Type B pancreatic cell (in vitro differentiated cells): ENCODE measurements at places on chromosomes 6 and 20.

DNA sequence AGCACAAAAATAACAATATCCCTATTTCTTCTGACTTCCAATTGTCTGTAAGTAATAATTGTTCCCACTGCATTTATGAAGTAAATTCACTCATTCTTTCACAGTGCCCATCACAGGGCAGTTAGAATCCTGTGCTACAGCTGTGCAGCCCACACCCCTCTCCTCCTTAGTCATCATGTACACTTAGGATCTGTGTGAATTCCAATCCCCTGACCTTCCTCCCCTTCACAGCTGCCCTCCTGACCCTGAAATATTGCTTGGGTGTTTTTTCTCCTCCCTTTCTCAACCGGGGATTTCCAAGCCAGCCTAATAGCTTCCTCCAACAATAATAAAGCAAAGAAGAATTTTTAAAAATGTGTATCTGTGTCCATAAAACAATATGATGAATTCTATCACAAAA, 91.5 kb upstream of the BEND6 start:
- no peak for DNase-seq

GRCh38 chr6:43940393-43941087, 170.5 kb downstream of the VEGFA start:
- peak; percentile 62 for DNase-seq

GRCh38 chr20:50285376-50286173, 94.9 kb downstream of the CEBPB start:
- no peak for DNase-seq

DNA sequence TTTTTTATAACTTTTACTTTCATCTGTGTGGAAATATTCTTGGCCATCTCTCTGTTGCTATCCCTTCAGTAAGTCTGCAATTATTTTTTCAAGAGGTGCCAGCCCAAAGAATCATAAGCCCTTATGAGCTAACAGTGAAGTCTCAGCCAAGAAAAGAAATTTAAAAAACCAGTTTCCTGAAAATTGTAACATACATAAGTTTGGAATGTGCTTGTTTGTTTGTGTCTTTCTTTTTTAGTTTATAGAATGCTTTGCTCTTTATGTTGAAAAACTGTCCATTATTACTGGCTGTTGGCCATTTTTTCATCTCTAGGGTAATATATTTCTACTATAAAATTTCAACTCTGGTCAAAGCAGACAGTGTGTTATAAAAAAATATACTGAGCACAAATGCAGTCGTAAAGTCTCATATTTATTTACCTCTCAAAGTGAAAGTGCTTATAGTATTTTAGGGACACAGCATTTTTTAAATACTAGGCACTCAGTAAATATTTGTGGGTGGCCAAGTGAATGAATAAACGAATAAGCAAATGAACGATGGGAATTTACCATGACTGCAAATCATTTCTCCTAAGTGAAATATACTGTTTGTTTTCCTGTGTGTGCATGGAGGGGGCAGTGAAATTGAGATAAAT, 659.7 kb downstream of the KIF16B start:
- DNase-seq = no peak

- DNase-seq = no peak
Measured at GRCh38 chr6:153084393-153084792, 46.7 kb downstream of the RGS17 start.

- no peak for DNase-seq
Measured at GRCh38 chr6:79223611-79224404, 10.7 kb downstream of the HMGN3 start.

- no peak for DNase-seq
Measured at GRCh38 chr6:133610227-133610840, 278.6 kb upstream of the TCF21 start.

GRCh38 chr6:17971128-17972073, 16.0 kb downstream of the KIF13A start:
- DNase-seq = no peak

- no peak for DNase-seq
Measured at GRCh38 chr20:45308117-45308778, at the start of gene MATN4. Gene MATN4, minus strand, starts transcription at chr20:45308299. Its CDS starts 2,717 bp downstream, at chr20:45305582.

GRCh38 chr6:45535933-45536332, 158.2 kb upstream of the SUPT3H start:
- no peak for DNase-seq

DNA sequence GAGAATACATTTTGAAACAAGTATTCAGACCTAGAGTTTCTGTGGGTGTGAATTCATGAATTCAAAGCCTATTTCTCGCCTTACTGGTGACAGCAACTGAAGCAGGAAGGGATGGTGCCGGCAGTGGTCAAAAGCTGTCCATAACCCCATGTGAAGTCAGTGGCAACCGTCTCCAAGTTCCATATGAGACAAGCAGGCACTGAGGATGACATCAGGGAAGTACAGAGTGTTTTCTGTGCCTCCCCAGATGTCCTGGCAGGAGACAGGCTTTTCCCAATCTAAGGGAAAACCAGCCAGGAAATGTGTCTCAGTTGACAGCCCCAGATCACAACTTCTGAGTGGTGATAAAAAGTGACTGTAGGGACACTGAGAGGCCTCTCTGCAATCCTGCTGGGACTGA, 66.6 kb downstream of the HIVEP2 start:
- no peak for DNase-seq

DNA sequence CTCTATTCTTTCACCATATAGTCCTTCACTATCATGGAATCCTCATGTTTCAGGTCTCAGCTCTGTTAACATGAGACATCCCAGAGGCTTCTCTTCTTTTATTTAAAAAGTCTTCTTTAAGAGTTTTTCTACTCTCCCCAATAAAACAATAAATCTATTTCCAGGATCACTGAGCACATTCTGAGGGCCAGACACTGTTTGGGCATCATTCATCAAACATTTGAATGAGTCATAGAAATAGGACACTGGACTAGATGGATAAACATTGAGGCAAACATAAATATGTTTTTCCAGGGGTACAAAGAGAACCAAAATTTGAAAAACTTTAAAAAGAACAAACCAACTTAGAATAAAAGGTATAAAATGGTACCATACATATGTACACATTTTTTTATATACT, 554.4 kb downstream of the KIF16B start:
- DNase-seq = no peak

GRCh38 chr6:37237789-37238188, 19.8 kb upstream of the TBC1D22B start:
- DNase-seq = no peak

DNA sequence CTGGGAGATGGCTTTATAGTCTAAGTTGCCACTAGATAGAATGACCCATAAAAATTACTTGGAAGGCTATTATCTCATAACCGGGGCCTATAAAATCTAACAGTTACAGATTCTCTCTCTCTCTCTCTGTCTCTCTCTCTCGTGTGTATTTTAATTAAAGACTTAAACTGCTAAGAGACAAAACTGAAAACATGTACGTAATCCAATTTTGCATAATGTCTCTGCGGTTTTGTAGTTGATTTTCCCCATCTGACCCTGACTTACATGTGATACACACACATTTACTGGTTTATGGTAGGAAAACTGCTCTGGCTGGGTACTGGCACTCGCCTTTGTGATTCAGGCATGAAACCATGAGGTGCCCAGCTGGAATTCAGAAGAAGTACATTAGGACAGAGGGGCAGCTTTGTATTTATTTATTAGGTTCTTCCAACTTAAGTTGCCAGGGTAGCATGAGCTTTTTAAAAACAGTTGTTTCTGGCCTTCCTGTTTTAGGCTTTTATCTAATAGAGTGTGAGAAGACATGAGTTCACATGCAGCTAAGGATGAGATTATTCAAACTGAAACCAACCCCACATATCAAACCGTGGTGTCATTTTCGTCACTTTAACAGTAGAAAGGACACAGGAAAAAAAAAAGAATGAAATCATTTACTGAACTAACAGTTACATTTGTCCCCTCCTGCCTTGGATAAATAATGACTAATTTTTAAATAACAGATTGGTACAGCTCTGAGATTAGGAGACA, 182.5 kb downstream of the GMPR start:
- no peak for DNase-seq

DNA sequence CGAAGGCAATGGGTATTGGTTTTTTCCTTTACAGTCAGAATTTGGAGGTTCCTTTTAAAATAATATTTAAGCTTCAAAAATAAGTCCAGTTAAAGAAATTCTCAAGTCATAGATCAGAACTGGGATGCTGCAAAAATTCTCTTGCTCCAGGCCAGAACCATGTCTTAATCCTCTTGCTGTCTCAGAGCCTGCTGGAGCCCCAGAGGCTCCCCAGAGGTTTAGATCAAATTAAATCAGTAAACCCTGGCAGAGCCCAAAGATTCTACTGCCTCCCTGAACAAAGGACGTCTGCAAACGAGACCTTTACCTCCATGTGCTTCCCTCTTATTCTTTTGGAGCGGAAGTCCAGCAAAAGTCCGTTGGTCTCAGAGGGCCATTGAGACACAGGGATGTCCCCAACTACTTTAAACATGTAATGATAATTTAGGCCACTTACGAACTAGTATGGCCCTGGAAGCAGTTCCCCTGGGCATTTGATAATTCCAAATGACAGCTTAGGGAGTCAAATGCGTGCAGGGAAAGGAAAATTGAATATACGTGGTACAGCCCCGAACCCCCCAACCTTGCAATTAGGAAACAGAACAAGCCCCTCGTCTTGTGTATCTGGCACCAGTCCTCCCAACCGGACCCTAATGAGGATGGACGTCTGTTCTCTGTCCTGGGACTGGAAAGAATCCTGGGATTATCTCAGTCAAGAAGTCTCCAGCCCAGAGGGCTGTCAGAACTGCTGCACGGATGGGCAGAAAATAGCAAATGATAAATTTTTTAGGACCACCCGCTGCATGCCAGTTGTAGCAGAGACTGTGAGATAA, 31.5 kb downstream of the SULF2 start:
- no peak for DNase-seq

DNA sequence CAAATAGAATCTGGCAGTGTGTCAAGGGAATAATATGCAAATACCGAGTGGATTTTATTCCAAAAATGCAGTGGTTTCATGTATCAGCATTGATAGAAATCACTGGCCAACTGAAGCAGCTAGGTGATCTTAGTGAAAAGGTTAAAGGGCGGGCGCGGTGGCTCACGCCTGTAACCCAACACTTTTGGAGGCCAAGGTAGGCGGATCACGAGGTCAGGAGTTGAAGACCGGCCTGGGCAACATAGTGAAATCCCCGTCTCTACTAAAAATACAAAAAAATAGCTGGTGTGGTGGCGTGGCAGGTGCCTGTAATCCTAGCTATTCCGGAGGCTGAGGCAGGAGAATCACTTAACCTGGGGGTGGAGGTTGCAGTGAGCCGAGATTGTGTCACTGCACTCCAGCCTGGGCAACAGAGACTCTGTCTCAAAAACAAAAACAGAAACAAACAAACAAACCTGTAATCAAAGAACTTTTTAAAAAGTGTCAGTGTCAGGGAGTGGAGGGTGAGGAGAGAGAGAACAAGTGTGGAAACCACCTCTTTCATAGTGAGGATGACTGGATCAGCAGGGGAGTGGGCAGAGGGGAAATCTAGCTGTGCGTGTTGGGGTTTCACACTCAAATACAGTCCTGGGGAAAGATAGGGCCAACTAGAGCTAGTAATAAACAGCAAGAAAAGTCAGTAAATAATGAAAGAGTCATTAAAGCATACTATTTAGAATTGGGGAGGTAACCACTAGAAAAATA, 57.1 kb downstream of the CDS2 start:
- no peak for DNase-seq

DNA sequence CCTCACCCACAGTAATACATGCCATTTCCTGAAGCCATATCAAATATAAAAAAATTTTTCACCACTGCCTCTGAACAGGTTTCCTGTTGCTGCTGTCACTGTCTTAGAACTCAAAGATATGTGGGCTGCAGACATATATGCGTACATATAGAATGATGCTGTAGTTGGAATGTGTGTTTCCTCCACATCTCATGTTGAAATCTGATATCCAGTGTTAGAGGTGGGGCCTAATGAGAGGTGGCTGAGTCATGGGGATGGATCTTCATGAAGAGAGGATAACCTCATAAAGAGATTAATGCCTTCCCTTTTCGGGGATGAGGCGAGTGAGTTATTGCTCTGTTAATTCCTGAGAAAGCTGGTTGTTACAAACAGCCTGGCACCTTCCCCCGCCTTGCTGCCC, 7.7 kb upstream of the SCP2D1 start:
- DNase-seq = no peak

DNA sequence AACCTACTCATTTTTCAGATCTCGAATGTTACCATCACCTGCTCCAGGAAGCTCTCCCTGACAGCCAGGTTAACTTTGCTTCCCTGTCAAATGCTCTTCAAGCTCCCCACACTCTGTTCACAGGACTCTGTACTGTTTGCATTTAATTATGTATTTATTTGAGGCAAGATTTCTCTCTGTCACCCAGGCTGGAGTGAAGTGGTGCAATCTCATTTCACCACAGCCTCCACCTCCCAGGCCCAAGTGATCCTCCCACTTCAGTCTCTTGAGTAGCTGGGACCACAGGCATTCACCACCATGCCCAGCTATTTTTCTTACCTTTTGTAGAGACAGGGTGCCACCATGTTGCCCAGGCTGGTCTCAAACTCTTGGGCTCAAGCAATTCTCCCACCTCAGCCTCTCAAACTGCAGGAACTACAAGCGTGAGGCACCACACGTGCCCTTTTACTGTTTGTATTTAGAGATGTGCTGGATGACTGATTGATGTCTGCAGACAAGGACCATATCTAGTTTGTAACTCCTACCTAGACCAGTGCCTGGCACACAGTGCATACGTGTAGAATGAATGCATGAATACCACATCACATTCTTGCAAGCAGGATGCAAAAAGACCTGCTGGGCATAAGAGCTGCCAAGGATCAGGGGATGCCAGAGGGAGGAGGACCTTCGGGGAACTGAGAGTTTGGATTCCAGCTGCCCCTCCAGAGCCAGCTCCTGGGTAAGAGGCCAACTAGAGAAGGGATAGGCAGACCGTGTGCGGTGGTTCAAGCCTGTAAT, 15.6 kb upstream of the CBFA2T2 start:
- no peak for DNase-seq

- DNase-seq = peak; percentile 81
Measured at GRCh38 chr20:58892141-58892931, 39.8 kb downstream of the GNAS start.

- DNase-seq = no peak
Measured at GRCh38 chr6:139187489-139187888, 52.6 kb downstream of the HECA start.

DNA sequence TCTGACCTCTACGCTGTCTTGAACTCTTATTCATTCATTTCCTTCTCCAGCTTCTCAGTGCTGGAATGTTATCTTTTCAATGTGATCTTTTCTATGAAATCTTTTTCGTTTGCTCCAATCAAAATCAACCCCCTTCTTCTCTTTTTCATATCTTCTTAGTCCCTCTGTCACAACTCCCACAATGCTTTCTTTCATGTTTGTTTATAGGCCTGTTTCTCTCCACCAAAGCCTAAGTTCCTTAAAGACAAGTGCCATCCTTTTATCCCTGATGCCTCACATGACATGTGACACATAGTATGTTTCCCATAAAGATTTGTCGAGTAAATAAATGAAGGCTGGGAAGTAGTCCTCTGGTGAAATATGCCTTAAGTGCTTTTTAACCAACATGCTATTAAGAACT, 38.1 kb downstream of the CRYBG1 start:
- no peak for DNase-seq

GRCh38 chr6:120569714-120570113, 764.6 kb downstream of the TBC1D32 start:
- DNase-seq = no peak

- DNase-seq = no peak
Measured at GRCh38 chr6:29980511-29980910, 38.2 kb downstream of the HLA-A start.
